ENCODE measurements at places on chromosomes 5 and 9.

DNA sequence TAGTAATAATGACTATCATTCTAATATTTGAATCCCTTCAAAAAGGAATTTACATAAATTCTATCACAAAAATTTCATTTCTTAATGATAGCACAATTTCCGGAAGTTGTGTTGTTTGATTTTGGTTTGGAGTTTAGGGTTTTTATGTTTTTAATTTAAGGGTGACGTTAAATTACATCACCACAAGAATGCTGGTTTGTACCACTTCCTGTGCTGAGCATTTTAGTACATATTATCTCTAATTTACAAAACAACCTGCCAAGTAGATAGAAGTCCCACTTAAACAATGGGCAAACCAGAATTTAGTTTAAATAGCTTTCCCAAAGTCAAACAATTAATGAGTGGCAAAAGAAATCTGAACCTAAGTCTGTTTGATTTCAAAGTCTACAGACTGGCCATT is 63.4 kb downstream of the DENND1A start:
- no peak for DNase-seq

DNA sequence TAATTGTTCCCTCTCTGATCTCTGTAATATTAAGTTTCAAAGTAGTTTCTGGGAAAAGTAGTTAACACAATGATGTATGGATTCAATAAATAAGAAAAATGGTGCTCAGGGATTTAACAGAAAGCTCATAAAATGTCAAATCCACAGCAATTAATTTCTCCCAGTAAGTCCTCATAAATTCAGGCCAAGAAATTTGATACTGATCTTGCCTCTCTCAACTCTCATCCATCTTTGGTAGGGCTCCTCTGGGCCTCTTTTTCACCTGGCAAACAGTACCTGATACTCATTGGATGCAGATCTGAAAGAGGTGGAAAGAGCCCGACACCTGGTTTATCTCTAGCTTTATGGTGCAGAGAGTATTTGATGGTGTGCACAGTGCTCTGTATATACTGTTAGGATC is 106.1 kb downstream of the STK32A start:
- DNase-seq: no peak

- DNase-seq: no peak
Measured at GRCh38 chr5:87183896-87184295, 83.8 kb upstream of the RASA1 start.

DNA sequence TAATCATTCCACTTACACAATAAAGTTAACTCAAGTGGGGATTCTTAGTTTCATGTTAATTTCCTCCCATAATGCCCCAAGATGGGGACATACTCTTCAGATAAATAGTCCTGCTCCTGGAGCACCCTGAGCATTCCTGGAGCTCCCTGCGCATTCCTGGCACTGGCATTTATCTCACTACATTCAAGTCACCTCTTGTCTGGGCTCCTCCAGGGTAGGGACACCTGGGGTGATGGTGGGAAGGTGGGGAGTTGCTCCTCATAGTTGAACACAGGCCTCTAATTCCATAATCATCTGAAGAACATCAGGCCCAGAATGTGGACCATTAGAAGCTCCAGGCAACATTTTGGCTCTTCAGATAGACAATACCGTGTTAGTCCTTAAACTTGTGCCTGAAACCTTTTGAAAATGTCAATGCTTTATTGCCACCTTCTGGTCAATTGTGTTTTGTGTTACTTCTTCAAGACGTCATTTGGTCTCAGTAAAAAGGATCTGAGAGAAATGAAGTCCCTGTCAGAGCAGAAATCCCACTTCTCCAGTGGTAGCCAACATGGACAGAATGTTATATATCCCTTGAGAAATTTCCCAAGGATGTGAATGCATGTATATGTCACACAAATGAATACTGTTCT is 14.2 kb upstream of the AGGF1 start:
- DNase-seq: no peak

- DNase-seq: no peak
Measured at GRCh38 chr5:31186672-31187267, 6.7 kb upstream of the CDH6 start.

GRCh38 chr9:79707589-79707988 is 135.8 kb downstream of the TLE4 start:
- no peak for DNase-seq

DNA sequence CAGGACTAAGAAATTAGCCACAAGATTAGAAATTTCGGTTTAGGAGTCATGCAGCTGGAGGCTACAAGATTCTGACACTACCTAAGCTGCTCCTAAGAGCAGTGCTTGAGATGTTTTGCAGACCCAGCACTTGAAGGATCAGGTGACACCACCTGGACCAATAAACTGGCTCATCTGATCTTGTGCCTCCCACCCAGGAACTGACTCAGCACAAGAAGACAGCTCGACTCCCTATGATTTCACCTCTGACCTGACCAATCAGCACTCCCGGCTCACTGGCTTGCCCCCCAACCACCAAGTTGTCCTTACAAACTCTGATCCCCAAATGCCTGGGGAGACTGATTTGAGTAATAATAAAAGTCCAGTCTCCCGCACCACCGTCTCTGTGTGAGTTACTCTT is 170.4 kb downstream of the TTC39B start:
- DNase-seq: no peak

DNA sequence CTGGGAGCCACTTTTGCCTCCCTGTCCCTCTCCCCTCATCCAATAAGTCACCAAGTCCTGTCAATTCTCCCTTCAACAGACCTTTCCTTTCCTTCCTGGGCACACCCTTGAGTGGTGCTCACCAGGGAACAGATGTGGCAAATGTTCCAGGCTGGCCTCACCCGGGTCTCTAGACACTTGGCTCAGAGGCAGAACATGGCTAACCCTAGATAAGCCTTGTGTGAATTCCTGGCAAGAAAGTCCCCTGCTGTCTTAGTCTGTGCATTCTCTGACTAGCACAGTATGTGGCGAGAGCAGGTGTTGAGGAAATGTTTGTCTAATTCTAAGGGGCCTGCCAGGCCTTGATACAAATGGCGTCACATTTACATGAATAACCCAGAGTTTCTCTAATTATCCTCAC is 41.2 kb upstream of the PTGS1 start:
- no peak for DNase-seq

DNA sequence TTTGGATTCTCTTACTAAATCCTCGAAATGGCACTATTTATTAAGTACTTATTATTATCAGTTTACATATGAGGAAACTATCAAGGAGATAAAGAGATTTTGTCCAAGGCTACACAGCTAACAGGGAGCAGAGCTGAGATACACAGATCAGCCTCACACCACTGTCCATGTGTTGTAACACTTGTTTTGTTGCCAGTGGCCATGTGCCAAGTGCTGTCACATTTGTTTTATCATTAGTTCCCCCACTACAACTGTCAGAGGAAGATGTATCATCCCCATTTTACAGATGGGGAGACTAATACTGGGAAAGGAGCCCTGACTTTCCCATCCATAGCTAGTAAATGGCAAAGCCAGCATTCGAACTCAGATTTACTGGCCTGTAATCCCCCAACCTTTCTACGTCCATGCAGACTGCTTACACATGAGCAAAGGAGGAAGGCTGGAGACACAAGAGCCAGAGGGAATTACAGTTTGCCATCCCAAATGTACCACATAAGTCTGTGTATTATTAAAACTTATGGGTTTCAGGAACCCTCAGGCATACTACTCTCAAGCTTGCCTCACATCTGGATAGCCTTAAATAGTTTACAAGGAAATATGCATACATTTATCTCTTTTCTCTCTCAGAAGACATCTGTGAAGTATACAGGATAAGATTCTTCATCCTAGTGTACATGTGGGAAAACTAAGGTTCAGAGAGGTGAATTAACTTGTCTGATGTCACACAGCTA is 25.1 kb downstream of the PAPPA start:
- DNase-seq: no peak

DNA sequence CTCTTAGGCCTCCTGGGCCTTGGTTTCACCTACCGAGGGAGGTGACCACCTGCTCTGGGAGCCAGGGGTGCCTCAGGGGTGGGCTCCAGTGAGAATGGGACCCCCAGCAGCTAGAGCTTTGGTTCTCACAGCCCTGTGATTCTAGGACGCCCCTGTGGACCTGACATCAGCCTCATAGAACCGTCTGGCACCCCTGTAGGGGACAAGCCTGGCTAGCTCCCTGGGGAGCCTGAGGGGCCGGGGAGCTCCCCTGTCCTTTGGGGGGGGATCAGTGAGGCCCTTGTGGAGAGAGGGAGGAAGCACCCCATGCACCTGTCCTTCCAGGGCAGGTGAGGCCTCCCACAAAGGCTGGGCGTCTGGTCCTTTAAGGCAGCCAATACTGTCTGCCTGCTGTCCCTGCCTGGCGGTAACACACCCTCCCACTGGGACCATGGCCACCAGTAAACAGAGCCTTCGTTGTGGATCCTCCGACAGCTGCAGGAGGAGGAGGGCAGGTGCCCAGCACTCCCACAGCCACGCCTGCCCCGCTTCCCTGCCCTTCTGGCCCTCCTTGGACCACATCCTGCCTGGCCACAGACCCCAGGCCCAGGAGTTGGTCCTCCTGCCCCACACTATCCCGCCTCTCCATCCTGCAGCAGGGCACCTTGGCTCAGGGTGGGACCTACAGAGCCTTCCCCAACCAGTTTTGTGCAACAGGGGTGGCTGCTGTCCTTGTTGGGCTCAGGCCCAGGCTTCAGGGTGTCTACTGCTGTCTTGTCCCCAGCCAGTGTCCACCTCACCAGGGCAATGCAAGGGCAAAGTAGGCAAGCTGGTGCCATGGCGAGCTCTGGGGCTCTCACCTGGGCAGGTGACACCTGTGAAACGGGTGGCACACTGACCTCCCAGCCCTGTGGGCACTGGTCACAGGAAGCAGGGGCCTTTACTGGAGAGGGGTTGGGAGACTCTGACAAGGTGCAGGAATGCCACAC is 3.0 kb upstream of the TUBB4B start:
- no peak for DNase-seq

GRCh38 chr9:106634641-106635040 is 228.3 kb upstream of the ZNF462 start:
- DNase-seq: no peak

GRCh38 chr9:5971740-5972139 is 43.7 kb downstream of the RANBP6 start:
- DNase-seq: no peak

DNA sequence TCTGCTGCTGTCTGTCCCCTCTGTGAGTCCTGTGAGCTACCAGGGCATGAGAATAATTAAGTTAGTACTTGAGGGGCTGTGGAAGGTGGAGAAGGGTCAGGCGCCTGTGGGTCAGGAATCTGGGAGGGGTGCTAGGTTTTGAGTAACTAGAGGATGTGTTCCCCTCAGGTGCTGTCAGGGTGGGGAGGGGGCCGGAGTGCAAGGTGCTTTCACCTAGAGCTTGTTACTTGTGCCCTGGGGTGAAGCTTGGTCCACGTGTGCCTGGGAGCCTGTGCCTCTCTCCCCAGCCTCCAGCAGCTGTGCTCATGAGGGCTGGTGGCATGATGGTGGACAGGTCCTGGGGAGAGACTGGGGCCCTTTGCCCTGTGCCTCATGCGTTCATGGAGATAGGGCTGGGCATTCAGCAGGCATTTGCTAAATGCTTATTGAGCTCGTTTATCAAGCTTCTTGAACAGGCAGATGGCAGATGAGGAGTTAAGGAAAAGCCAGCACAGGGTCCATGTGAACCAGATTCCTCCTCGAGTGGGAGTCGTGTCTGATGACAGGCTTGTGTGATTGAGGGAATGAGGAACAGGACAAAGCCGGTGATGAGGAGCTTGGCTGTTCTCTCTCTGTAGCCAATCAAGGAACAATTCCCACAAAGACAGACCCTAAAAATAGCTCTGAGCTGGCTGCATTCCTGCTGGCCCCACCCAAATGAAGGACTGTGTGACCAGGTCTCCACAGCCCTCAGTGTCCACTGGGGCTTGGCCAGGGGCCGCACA is 40.9 kb downstream of the CACNA1B start:
- no peak for DNase-seq
